ENCODE measurements at places on chromosomes 1 and 21.

- no peak for DNase-seq
Measured at GRCh38 chr21:41750532-41751151, 16.2 kb downstream of the RIPK4 start.

GRCh38 chr1:173503391-173503790 lies 26.3 kb downstream of the PRDX6 start:
- DNase-seq, result no peak

DNA sequence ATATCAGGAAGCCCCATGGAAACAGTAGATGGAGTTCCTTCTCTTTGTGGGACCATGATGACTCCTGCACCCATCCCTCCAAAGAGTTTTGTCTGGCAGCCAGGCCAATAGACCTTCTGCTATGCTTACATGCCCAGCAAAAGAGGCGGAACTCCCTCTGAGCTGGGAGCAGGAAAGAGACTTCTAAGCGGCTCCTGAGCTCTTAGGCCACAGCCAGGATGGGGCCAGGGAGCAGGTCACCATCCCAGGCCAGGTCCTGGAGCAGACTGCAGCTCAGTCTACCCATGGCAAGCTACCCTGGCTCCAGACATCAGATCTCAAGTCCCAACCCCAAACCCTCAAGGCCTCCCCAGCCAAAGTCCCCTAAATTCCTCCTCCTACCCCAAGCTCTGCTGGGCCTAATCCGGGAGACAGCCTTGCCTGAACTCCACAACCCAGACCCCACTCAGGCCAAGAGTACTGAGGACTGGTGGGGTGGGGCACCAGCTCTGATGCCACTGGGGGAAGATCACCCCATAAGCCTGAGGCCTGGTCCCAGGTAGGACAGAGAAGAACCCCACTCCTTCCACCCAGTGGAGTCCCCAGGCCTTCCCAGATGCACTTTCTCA lies 387.9 kb downstream of the MATN1 start:
- DNase-seq, result no peak

- no peak for DNase-seq
Measured at GRCh38 chr1:2042830-2043773, 7.1 kb upstream of the PRKCZ start.

DNA sequence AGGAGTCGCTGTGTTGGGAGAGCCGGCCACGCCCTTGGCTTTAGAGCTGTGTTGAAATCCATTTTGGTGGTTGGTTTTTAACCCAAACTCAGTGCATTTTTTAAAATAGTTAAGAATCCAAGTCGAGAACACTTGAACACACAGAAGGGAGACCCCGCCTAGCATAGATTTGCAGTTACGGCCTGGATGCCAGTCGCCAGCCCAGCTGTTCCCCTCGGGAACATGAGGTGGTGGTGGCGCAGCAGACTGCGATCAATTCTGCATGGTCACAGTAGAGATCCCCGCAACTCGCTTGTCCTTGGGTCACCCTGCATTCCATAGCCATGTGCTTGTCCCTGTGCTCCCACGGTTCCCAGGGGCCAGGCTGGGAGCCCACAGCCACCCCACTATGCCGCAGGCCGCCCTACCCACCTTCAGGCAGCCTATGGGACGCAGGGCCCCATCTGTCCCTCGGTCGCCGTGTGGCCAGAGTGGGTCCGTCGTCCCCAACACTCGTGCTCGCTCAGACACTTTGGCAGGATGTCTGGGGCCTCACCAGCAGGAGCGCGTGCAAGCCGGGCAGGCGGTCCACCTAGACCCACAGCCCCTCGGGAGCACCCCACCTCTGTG lies 4.7 kb downstream of the C1orf35 start:
- no peak for DNase-seq

- DNase-seq, result no peak
Measured at GRCh38 chr1:112268408-112268807, 127.6 kb upstream of the CTTNBP2NL start.

DNA sequence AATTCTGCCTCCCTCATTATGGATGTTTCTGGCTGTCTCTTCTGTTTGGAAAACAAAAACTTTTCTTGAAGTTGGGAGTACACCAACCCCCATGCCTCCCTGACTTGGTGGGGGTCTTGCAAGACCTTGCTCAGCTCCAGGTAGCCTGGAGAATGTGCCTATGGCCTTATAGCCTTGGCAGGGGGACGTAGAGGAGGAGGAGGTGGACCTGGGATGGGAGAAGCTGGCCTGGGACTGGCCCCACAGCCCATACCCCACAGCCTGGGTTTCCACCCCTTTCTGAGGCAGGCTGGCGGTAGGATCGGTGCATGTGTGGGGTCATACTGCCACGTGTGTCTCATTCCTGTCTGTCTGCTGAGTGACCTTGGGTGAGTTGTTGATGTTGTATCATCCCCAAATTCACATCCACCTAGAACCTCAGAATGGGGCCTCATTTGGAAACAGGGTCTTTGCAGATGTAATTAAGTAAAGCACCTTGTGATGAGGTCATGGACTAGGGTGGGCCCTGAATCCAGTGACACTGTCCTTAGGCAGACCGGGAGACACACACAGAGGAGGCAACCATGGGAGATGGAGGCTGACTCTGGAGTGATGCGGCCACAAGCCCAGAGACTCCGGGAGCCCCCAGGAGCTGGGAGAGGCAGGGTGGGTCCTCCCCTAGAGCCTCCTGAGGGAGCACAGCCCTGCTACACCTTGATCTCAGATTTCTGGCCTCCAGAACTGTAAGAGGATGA lies 18.5 kb downstream of the OBSCN start:
- DNase-seq, result no peak

GRCh38 chr1:30848130-30848529 lies 60.4 kb downstream of the SDC3 start:
- DNase-seq, result no peak

DNA sequence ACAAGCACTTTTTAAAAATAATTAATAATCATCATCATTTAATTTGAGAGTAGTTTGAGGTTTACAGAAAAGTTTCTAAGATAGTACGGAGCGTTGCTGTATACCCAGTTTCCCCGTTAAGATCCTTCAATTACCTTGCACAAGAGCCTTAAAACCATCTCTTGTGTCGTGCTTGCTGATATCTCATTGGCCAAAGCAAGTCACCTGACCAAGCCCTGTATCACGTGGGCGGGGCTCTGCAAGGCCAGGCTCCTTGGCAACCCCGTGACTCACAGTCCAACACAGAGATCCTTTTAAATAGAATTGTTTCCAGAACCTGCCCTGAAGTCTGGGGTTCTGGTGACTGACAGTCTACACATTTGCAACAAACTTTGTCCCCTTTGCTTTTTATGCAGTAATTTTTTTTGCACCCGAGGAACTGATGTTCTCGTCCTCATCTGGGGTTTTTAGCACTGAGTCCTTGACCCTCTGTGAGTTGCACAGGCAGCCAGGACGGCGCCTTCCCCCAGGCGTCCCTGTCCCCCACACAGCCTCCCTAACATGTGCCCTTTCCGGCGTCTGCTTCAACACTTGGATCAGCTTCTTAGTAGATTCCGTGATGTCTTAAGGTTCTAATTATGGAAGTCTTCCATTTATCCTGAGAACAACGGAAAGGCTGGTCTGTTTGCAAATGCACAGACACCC lies 183.3 kb upstream of the TMEM51 start:
- no peak for DNase-seq

- no peak for DNase-seq
Measured at GRCh38 chr1:114723915-114724314, 7.3 kb upstream of the NRAS start.

- no peak for DNase-seq
Measured at GRCh38 chr1:66211521-66211920, 322.4 kb upstream of the SGIP1 start.

DNA sequence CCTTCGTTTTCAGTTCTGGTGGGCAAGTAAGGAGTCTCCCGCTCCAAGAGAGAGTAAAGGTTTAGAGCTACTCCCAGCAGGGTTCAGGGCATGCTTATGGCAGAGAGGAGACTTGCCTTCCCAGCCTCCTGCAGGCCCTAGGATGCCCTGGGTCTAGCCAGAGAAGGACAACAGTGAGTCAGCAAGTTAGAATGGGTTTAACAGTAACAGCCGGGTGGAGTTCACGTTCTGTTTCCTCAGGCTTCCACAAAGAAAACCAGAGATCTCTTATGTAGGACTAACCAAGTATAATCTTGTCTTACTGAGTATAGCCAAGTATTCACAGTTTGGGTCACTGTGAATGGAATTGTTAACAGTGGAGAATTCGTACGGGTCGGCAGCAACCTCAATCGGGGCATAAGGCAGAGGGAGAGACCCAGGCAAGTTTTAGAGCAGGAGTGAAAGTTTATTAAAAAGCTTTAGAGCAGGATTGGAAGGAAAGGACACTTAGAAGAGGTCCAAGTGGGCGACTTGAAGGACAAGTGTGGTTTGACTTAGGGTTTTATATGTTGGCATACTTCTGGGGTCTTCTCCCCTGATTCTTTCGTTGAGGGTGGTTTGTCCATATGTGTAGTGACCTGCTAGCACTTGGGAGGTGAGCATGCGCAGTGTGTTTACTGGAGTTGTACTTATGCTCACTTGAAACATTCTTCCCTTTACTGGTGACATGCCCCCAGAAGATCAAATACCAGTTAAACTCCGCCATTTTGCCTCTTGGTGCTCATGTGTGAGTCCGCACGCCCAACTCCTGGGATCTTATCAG lies 4.5 kb downstream of the OVAAL start:
- DNase-seq, result no peak

- no peak for DNase-seq
Measured at GRCh38 chr1:31633117-31633516, 11.6 kb downstream of the PEF1 start.

GRCh38 chr1:228045871-228046270 lies 36.6 kb upstream of the ARF1 start:
- DNase-seq, result no peak

DNA sequence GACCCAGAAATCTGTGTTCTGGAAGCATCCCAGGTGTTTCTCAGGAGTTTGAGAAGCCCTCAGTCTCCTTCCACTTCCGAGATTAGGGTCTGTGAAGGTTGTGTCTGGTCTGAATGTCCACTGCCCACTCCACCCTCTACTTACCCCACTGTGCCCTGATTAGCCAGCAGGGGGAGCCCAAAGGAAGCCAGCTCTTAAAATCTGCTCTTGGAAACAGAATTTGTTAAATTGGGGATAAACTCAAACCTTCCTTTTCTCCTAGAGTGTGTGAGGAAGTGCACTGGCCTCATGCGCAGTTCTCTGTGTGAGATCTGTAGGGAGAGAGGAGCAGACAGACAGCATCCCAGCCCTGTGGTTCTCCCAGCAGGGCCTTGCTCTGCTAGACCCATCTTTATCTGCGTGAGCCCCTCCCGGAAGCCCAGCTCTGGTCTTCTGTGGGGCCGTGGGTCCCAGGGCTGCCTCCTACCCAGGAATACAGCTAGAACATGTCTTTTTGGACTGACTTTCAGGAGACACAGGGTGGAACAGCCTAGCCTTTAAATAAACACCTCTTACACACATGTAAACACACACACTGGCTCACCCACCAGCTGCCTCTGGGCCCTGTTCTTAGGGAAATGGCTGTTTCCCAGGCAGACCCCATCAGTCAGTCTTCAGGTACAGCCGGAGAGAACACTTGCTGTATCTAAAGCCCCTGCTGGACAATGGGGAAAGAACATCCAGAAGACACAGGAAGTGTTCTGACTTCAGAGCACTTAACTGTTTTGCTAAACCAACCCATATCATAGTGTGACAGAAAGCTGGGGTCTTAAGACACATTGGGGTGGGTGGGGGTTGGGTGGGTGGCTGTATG lies 52.2 kb downstream of the SMYD2 start:
- peak; percentile 24 for DNase-seq

- no peak for DNase-seq
Measured at GRCh38 chr1:50415235-50416149, 7.8 kb downstream of the DMRTA2 start.

- no peak for DNase-seq
Measured at GRCh38 chr1:148379697-148380096, 103.4 kb downstream of the PPIAL4G start.

- no peak for DNase-seq
Measured at GRCh38 chr1:147807405-147807804, 47.0 kb upstream of the GJA5 start.

GRCh38 chr1:66335125-66335524 lies 198.8 kb upstream of the SGIP1 start:
- no peak for DNase-seq

DNA sequence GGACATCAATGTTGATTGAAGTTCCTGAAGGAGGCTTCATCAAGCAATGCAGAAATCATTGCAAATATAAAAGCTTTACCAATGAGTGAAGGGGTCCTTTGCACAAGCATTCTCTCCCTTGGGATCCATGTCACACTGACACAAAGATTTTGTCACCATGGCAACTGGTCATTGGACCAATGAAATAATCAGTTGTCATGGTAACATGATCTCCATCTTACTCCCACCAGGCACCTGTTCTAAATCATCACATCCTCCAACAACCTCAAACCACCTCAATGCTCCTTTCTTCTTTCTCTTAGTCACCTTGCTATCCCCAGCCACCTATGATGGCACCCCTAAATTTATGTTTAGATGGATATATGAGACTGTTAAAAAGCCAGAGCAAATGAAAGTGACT lies 13.5 kb upstream of the FOXJ3 start:
- no peak for DNase-seq

- no peak for DNase-seq
Measured at GRCh38 chr1:54936791-54937190, 43.6 kb upstream of the TMEM61 start.

GRCh38 chr1:235486321-235486720 lies 17.9 kb downstream of the B3GALNT2 start:
- DNase-seq, result no peak

- DNase-seq, result no peak
Measured at GRCh38 chr1:9281908-9282695, 10.6 kb upstream of the SPSB1 start.

DNA sequence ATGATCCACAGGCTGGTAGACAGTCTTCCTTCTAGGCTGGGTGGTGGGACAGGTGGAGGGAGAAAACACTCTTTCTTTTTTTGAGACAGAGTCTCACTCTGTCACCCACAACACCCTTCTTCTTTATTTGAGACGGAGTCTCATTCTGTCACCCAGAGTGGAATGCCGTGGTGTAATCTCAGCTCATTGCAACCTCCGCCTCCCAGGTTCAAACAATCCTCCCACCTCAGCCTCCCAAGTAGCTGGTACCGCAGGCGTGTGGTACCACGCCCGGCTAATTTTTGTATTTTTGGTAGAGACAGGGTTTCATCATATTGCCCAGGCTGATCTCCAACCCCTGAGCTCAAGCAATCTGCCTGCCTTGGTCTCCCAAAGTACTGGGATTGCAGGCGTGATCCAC lies 2.9 kb downstream of the GPR37L1 start:
- DNase-seq, result no peak

DNA sequence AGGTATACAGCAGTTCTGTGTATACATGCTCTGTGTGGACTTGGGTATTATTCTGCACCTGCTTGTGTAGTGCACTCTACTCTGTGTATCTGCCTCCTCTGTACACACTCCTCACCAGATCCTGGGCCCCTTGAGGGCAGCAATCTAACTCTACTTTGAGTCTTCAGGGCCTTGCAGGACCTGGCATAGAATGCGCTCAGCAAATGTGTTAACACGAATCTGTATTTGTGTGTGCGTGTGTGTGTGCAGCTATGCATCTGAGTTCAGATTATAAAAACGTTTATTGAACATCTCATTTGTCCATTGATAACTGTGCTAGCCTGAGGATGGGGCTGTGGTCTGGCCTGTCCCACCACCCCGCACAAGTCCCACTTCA lies 3.9 kb upstream of the MEF2D start:
- no peak for DNase-seq

GRCh38 chr1:235199441-235199840 lies 38.4 kb upstream of the RBM34 start:
- no peak for DNase-seq

GRCh38 chr1:164511001-164511705 lies 47.8 kb upstream of the PBX1 start:
- no peak for DNase-seq

- DNase-seq, result no peak
Measured at GRCh38 chr1:212498283-212499040, 65.7 kb downstream of the NENF start.

- no peak for DNase-seq
Measured at GRCh38 chr1:159493354-159493753, 42.5 kb downstream of the OR10J5 start.

All from GM12892 (cell line).